Fibroblast of gingiva (primary cell): ENCODE measurements at places on chromosomes 7 and 10.

GRCh38 chr10:116536810-116537209 lies 8.9 kb upstream of the PNLIP start:
- no peak for DNase-seq

DNA sequence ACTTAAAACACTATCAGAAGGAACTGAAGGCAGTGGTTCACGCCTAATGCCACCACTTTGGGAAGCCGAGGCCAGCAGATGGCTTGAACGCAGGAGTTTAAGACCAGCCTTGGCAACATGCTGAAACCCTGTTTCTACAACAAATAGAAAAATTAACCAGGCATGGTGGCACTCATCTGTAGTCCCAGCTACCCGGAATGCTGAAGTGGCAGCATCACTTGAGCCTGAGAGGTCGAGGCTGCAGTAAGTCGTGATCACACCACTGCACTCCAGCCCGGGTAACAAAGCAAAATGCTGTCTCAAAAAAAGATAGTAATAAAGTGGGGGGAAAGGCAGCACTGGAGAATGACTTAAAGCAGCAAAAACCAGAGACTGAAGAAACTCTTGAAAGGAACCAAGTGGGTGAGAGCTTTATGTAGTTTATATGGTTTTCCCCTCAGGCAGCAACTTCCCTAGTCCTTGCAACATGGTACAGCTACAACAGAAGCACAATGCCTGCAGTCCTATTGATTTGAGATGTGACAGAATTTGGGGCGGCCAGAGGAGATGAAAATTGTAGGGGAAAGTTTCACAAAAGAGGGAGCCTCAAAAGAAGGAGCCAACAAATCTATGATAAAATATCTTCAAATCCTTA lies 38.1 kb downstream of the GDI2 start:
- no peak for DNase-seq

GRCh38 chr10:129771024-129771423 lies 193.1 kb downstream of the EBF3 start:
- DNase-seq: no peak

GRCh38 chr10:99467236-99467999 lies 37.0 kb upstream of the GOT1 start:
- no peak for DNase-seq

DNA sequence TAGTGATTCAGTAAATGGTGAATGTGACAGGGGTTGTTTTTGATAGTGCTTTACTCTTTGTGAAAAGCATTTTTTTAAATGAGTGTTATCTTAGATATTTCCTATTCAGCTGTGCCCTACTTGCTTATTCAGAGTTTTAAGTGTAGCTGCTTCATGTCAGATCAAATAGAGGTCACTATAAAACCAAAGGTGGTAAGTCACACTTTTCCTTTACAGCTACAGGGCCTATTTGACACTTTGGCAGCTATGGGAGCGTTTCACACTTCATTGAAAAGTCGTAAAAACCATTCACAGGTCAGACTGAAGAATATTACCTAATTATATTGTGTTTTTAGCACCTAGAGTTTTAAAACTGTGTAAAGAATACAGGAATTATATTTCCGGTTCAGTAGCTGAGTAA lies 67.3 kb downstream of the ANKIB1 start:
- DNase-seq: no peak

DNA sequence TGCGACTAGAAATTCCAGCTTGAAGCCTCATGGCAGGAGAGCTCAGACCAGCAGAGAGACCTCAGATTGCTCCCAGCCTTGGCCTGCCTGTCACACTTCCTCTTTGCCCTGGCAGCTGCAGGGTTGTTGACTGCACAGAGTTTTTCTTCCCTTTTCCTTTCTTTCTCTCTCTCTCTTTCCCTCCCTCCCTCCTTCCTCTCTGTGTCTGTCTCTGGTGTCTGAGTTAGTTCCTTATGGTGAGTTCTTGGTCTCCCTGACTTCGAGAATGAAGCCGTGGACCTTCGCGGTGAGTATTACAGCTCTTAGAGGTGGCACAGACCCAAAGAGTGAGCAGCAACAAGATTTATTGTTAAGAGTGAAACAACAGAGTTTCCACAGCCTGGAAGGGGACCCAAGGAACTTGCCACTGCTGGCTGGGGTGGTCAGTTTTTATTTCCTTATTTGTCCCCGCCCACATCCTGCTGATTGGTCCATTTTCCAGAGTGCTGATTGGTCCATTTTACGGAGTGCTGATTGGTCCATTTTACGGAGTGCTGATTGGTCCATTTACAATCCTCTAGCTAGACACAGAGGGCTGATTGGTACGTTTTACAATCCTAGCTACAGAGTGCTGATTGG lies 266.3 kb downstream of the RPS24 start:
- no peak for DNase-seq
